ENCODE measurements at places on chromosomes 2 and 18.

- no peak for DNase-seq
Measured at GRCh38 chr2:175136334-175137215, 31.4 kb downstream of the ATF2 start.

GRCh38 chr2:74714691-74715080, 60.6 kb downstream of the SEMA4F start:
- no peak for DNase-seq

DNA sequence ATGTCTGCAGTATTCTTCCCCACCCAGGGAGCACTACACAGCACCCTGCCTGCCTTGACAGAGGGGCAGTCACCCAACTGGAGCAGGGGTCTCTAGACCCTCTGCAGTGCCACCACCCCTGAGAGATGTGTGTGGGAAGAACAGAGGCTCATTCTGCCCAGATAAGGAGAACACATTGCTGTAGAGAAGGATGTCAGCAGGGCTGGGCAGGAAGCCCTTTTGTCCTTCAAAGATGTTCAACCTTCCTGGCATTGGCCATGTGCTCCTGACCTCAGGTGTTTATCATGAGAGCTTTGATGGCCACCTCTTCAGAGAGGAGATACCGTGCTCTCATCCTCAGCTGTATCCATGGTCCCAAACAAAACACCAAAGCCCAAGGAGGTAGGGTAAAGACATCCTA, 4.6 kb upstream of the TEX51 start:
- no peak for DNase-seq

DNA sequence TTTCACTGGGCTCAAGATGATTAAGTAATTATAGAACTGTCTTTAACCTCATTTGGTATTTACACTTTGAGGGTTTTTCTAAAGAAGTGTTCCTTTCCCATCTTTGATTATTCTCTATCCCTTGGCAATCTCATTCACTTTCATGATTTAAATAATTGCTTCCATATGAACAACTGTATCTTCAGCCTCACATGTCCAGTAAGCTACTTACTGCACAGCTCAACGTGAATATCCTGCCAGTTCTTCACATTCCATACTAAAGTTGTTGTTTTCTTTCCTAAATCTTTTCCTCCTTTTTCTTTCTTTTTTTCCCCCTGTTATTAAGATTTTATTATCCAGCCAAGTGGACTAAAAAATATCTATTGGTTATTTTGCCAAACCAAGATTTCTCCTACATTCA, 37.7 kb downstream of the ZC3H15 start:
- DNase-seq: no peak

- no peak for DNase-seq
Measured at GRCh38 chr2:76506538-76506937, 795.8 kb upstream of the GCFC2 start.

DNA sequence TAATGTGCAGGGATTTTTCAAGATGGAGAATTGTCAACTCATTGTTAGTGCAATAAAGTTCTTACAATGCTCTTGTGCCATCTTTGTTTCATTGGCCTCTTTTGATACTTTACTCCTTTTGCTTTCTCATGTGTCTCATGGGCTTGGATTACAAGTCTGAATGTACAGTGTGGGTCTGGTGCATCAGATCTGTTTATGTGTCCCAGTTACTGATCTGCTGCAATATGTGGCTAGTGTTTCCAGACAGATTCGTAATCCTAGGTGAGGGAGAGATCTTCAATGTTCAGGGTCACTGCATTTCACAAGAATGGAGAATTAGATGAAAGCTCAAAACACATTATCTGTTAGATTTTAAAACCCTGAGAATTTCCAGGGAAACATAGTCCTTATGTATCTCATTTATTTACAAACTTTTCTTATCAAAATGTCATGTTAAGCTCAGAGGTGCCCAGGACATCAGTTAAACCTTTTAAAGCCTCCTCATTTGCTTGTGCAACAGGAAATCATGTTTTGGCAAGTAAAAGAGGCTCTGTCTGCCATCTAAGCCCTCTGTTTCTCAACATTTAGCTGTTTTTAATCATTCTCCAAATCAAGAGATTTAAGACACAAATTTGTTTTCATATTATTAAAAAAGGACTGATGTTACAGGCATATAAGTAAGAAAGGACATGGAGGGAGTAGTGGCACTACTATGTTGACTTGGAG, 108.1 kb downstream of the NUP35 start:
- DNase-seq: no peak

- DNase-seq: no peak
Measured at GRCh38 chr2:172893671-172894070, 158.0 kb downstream of the RAPGEF4 start.

Measured in CD4-positive, alpha-beta T cell treated with Interleukin-15 for 4 hours (primary cell).